ENCODE measurements at places on chromosomes 6 and 20.

DNA sequence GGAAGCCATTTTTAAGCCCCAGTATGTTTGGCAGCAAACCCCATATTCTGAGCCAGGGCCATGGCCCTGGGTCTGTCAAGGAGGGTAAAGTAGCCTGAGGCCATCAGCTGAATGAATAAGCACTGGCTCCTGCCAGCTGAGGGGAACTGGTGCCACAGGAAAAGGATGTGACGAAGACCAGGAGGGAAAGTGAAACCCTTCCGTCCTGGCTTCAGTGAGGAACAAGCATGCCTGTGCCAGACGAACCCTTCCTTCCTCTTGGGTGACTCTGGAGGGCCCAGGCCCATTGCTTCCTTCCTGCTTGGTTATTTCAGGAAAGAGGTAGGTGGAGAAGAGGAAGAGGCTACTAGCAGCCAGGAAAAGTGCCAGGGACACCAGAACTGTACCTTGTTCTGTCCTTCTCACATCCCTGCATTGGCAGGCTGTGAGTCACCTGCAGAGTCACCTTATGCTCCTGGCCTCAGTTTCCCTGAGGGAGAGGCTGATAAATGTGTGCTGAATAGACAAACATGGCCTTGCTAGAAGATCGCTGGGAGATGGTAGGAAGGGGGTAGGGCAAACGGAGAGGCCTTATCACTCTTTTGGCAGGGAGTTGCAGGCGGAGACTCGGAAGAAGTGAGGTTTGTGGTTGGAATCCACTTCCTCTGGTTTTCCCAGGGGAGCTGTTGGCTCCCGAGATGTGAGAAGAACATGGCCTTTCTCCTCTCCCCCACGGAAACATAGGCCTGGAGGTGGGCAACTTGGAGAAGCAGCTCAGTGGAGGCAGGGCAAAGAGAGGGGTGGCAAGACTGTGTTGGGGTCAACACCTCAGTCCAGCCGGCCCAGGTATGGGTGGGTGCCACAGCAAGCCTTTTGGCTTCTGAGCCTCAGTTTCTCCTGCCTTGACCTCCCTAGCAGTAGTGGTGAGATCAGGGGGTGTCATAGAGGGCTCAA is 37.4 kb downstream of the COX4I2 start:
- peak; percentile 39 for DNase-seq

GRCh38 chr6:165159460-165159859 is 149.9 kb downstream of the C6orf118 start:
- no peak for DNase-seq

GRCh38 chr6:113654396-113654795 is 202.7 kb upstream of the MARCKS start:
- DNase-seq = no peak

DNA sequence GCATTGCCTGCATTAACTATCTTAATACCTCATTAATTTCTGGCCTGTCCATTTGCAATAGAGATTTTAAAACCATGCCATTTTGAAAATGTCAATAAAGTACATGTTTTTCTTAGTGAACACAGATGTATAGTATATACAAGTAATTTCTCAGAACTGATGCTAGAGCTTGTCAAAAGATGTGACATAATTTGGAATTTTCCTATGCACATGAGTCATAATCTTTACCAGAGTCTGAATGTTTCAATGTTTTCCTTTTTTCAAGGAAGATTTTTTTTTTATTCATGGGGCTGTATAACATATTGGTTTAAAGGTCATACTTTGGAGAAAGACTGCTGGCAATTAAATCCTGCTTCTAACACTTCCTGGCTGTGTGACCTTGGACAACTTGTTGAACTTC is 1347.5 kb upstream of the ADGRB3 start:
- no peak for DNase-seq

GRCh38 chr6:14544666-14545065 is 427.1 kb downstream of the CD83 start:
- peak; percentile 16 for DNase-seq

GRCh38 chr6:9830808-9831207 is 584.1 kb downstream of the TFAP2A start:
- DNase-seq = no peak

DNA sequence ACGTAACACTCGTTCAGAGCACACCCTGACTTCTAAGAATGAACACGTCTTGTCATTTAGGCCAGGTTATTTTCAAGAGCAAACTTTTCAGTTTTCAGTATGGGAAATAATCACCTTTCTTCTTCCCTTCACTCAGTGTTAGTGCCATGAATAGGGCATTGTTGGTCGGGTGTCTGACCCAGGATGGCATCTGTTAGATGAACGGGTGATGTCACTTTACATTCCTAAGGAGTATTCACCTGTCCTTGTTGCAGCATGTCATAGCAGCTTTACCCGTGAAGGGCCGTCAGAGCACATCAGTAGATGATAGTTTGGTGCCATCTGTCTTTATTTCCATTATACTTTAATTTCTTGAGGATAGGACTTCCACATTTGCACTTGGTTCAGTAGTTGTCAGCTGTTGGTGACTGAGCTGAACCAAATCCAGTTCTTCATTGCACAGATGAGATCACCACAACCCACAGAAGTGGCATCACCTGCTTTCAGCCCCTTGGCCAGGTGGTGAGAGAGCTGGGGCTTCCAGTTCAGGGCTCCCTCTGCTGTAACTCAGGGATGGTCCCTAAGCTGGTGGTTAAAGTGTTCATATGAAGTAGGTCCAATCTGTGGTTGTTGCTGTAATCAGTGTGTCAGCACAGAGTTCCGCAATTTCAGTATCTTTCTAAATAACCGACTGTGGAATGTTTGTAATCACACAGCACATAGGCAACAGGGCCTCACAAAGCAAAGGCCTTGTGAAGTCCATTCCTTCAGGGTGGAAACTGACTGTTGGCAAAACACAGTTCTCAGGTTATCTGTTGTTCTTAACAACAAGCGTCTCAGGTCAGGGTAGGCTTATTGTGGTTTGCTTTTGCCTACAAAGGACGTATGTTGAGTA is 68.2 kb downstream of the FAM120B start:
- DNase-seq = no peak

- no peak for DNase-seq
These were observed 484.9 kb downstream of the EPM2A start for GRCh38 chr6:145250436-145250835.

GRCh38 chr6:153594871-153595270 is 444.2 kb upstream of the OPRM1 start:
- DNase-seq = peak; percentile 5

- DNase-seq = no peak
These were observed 109.8 kb downstream of the CHD6 start for GRCh38 chr20:41508335-41508734.

GRCh38 chr20:51121901-51122412 is 99.0 kb upstream of the KCNG1 start:
- peak; percentile 40 for DNase-seq

GRCh38 chr6:133512410-133513016 is 271.4 kb downstream of the EYA4 start:
- peak; percentile 61 for DNase-seq

Data from mesendoderm (in vitro differentiated cells).